ENCODE measurements at places on chromosomes 12 and 14.
A peak's percentile ranks its signal among the peaks of the same experiment; 100 is the strongest.

- no peaks in the 10 kb centered on the region for H3K36me3 ChIP-seq
- peak; percentile 77 for DNase-seq
- H3K4me3 ChIP-seq, result peak overlapping the region; percentile 57
- no peaks in the 10 kb centered on the region for H3K27me3 ChIP-seq
Measured at GRCh38 chr12:14769969-14770495, 33.2 kb downstream of the WBP11 start.

GRCh38 chr14:98234208-98234607, 1037.8 kb downstream of the BCL11B start:
- H3K4me1 ChIP-seq, result no peaks in the 10 kb centered on the region
- no peak overlapping the region for H3K27ac ChIP-seq
- no peak overlapping the region for H3K4me3 ChIP-seq
- no peak for DNase-seq
- no peaks in the 10 kb centered on the region for H3K27me3 ChIP-seq
- H3K36me3 ChIP-seq, result no peaks in the 10 kb centered on the region

- H3K36me3 ChIP-seq, result peaks cover 23% of the 10 kb centered on the region
- H3K4me1 ChIP-seq, result peaks cover 20% of the 10 kb centered on the region
- DNase-seq, result peak; percentile 29
- peak overlapping the region; percentile 92 for H3K27ac ChIP-seq
Measured at GRCh38 chr14:59484639-59485175, 390 bp downstream of the JKAMP start.

DNA sequence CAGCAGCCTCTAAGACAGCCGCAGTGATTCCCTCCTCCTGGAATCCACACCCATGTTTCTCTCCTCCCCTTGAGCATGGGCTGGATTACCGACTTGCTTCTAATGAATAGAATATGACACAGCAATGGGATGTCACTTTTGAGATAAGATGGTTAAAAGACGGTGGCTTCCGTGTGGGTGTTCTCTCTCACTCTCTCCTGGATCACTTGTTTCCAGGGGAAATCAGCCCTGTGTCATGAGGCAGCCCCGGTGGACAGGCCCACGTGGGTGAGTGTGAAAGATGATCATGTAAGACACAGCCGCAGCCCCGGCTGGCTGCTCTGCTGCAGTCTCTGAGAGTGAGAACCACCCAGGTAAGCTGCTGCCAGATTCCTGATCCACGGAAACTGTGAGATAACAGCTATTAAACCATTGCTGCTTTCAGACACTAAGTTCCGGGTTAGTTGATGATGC, 10.7 kb downstream of the MOAP1 start:
- H3K36me3 ChIP-seq, result no peaks in the 10 kb centered on the region
- H3K27me3 ChIP-seq, result no peaks in the 10 kb centered on the region
- no peak overlapping the region for H3K27ac ChIP-seq
- no peaks in the 10 kb centered on the region for H3K4me1 ChIP-seq
- H3K4me3 ChIP-seq, result no peak overlapping the region

DNA sequence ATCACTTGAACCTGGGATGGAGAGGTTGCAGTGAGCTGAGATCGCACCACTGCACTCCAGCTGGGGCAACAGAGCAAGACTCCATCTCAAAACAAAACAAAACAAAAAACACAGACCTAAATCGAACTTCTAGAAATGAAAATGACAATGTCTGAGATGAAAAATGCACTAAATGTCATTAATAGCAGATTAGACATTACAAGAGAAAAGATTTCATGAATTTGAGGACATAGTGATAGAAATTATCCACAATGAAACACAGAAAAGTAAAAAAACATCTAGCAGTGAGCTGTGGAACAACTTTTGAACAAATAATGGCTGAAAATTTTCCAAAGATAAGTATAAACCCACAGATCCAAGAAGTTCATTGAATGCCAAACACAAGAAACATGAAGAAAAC, 35.2 kb downstream of the BICDL1 start:
- H3K36me3 ChIP-seq, result no peaks in the 10 kb centered on the region
- H3K4me3 ChIP-seq, result no peak overlapping the region
- H3K27me3 ChIP-seq, result no peaks in the 10 kb centered on the region
- no peak for DNase-seq
- H3K4me1 ChIP-seq, result no peaks in the 10 kb centered on the region

- H3K36me3 ChIP-seq, result no peaks in the 10 kb centered on the region
- no peaks in the 10 kb centered on the region for H3K27me3 ChIP-seq
- no peak for DNase-seq
- H3K4me1 ChIP-seq, result no peaks in the 10 kb centered on the region
- no peak overlapping the region for H3K27ac ChIP-seq
Measured at GRCh38 chr14:72243309-72244293, 311.4 kb downstream of the RGS6 start.

DNA sequence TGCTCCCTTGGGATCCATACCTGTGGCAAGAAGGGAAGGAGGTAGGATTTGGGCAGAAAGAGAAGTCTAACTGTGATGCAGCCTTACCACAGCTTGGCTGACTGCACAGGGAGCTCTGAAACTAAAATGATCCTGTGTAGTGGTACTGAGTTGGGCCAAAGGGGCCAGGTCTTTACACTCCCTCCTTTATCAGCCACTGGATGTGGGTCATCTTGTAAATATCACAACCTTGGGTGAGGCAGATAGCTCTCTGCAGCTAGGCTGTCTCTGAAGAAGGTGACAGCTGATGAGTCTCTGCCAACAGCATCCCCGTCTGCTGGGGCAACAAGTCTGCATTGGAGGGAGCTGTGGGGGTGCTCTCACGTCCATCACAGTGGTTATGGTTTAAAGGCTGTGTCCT, 95.9 kb upstream of the CAND1 start:
- H3K4me1 ChIP-seq, result no peaks in the 10 kb centered on the region
- H3K36me3 ChIP-seq, result no peaks in the 10 kb centered on the region
- H3K27ac ChIP-seq, result no peak overlapping the region
- no peak overlapping the region for H3K4me3 ChIP-seq
- no peak for DNase-seq

- peak; percentile 40 for DNase-seq
- no peaks in the 10 kb centered on the region for H3K27me3 ChIP-seq
- H3K36me3 ChIP-seq, result no peaks in the 10 kb centered on the region
- peak overlapping the region; percentile 47 for H3K4me3 ChIP-seq
Measured at GRCh38 chr12:32502693-32503502, 103.5 kb downstream of the FGD4 start.

DNA sequence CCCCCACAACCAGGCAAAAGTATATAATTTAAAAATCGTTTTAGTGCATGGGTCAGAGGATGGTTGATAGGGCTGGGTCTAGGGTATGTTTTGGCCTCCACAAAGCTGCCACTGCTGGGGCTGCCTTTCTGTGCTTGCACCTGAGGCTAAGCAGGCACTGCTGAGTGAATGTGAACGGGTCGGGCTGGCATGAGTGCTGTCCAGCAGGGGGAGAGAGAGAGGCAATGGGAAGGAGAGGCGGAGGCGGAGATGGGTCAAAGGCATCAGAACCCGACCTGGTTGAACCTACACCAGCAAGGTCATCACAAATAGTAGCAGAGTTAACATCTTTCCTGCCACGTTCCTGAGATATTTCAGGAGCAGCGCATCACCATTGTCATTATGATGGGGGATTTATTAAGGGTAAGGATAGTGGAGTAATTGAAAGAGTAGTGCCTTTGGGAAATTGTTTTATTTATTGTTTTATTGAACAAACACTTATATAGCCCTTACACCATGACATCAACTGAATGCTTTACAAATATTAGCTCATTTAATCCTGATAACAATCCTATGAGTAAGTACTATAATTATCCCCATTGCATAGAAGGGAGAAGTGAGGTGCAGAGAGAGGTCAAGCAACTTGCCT, 5.8 kb upstream of the NRXN3 start:
- H3K27ac ChIP-seq, result no peak overlapping the region
- DNase-seq, result peak; percentile 34
- H3K27me3 ChIP-seq, result peaks cover 81% of the 10 kb centered on the region
- H3K36me3 ChIP-seq, result no peaks in the 10 kb centered on the region
- no peaks in the 10 kb centered on the region for H3K4me1 ChIP-seq
- no peak overlapping the region for H3K4me3 ChIP-seq

- H3K4me1 ChIP-seq, result peaks cover 54% of the 10 kb centered on the region
- H3K27ac ChIP-seq, result no peak overlapping the region
- no peaks in the 10 kb centered on the region for H3K27me3 ChIP-seq
- no peak for DNase-seq
Measured at GRCh38 chr12:79019672-79020071, 155.1 kb downstream of the SYT1 start.

DNA sequence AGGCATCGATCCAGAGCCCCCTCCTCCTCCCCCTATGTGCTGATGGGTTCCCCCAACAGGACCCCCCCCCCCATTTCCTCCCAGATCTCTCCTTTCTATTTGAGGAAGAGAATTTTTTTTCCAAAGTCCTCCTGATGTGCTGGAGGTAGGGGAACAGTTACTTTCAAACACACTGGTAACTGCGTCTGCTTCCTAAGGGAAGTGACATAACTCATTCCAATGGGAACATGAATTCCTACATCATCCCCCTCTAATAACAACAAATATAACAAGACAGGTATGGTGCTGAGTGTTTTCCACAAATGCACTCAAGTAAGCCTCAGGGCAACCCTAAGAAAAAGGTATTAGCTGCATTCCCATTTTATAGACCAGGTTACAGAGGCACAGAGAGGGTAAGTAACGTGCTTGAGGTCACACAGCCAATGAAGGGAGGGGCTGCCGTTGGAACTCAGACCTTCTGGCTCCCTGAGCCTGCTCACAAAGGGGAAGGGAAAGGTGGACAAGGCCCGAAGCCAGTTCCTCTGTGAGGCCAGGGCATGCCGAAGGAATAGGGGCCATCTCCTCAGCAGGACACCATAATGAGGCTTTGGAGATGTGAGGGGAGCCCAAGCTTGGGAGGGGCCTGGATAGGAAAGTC, 121.1 kb upstream of the NCOR2 start:
- no peaks in the 10 kb centered on the region for H3K27me3 ChIP-seq
- no peak overlapping the region for H3K4me3 ChIP-seq
- H3K4me1 ChIP-seq, result peaks cover 31% of the 10 kb centered on the region
- H3K36me3 ChIP-seq, result no peaks in the 10 kb centered on the region
- peak overlapping the region; percentile 32 for H3K27ac ChIP-seq

DNA sequence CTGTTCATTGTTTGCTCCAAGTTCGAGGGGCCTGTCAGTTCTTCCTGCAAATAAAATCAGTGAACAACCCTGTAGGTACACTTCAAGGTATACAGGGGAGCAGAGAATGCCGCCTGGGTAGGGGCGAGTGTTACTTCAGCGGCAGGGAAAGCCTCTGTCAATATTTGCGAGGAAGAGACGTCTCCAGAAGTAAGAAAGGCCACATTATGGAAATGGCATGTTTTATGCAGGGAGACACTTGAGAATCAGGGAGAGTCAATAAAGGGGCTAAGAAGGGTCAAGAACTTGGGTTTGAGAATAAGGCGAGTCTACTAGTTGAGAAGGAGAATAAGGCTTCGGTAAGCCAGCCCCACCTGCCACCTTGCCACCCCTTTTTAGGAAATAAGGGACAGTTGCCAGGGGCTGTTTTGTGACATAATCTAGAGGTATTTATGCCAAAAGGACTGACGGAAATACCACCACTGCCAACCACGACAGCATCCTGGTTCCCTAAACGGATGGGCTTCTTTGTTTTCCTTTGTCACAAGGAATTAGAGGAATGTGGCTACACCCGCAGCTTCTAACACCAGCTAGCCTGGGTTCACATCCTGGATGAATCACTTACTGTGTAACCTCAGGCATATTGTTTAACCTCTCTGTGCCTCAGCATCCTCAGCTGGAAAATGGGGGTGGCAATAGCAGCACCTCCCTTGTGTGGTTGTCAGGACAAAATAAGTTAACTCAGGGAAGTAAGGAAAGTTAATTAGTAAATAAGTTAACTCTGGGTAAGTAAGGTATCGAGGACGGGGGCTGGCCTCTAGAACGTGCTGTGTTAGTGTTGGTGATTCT, 67.7 kb downstream of the EID3 start:
- peak; percentile 28 for DNase-seq
- H3K4me1 ChIP-seq, result no peaks in the 10 kb centered on the region
- no peak overlapping the region for H3K27ac ChIP-seq
- no peaks in the 10 kb centered on the region for H3K27me3 ChIP-seq

DNA sequence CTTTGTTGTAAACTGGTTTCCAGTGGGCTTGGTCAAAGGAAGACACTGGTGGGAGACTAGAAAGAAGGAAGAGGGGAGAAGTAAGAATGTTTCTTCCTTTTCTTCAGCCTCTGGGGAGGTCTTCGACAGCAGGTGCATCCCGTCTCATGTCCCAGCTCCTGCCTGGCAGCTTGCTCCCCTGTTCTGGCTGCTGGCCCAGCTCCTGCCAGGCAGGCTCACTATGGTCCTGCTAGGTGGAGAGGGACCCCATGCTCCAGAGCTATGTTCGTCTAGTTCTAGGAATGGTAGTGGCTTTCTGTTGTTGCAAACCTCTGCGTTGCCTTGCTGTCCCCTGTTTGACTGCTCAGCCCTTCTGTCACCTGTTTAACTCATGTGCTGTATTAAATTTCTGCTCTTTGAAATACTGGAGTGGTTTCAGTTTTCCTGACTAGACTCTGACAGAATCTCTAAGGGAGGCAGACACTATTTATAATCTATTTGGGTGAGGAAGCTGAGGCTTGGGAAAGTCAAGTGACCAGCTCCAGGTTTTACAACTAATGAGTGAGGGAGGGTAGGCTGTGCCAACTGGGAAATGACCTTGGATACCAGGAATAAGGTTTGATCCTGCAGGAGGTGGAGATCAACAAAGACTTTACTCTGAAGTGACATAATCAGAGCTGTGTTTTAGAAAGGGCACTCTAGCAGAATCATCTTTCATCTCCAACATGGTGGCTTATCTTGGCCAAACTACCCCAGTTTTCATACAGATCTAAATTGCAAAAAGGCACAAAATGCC, 94.7 kb upstream of the DDHD1 start:
- no peaks in the 10 kb centered on the region for H3K36me3 ChIP-seq
- no peak for DNase-seq
- H3K27ac ChIP-seq, result no peak overlapping the region
- H3K4me1 ChIP-seq, result no peaks in the 10 kb centered on the region

DNA sequence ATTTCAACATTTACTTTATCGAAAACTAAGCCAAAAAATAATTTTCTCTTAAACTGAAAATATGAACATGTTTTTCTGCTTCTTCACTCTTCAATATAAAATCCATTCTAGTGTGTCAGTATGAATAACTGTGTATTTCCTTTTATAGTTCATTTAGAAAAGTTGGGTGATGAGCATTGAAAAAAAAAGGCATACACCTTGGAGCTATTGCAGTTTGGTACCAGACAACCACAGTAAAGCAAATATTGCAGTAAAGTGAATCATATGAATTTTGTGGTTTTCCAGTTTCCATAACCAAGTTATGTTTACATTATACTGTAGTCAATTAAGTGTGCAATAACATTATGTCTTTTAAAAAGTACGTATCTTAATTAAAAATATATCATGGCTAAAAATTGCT, 195.0 kb upstream of the FOXG1 start:
- H3K4me1 ChIP-seq, result no peaks in the 10 kb centered on the region
- no peak overlapping the region for H3K27ac ChIP-seq
- DNase-seq, result no peak
- H3K27me3 ChIP-seq, result no peaks in the 10 kb centered on the region
- H3K4me3 ChIP-seq, result no peak overlapping the region

- H3K36me3 ChIP-seq, result peaks cover 2% of the 10 kb centered on the region
- H3K27ac ChIP-seq, result no peak overlapping the region
- H3K27me3 ChIP-seq, result no peaks in the 10 kb centered on the region
- DNase-seq, result no peak
- H3K4me1 ChIP-seq, result peaks cover 25% of the 10 kb centered on the region
Measured at GRCh38 chr14:22850944-22851764, 14.8 kb downstream of the MMP14 start.

GRCh38 chr12:72178871-72179270, 93.3 kb upstream of the TRHDE start:
- H3K36me3 ChIP-seq, result no peaks in the 10 kb centered on the region
- no peak for DNase-seq
- H3K27me3 ChIP-seq, result no peaks in the 10 kb centered on the region
